ENCODE measurements at places on chromosomes 5 and 9. TPM values are rescaled to one million over a fixed set of nuclear protein-coding genes. Genes with fewer than 3 reads are reported as not detected.

NMUR2 gene
- 2.1 TPM for total RNA-seq

CCNJL gene
- 16.6 TPM for total RNA-seq

TMEM167A gene
- 92.8 TPM for total RNA-seq

RETREG1 gene
- 22.8 TPM for total RNA-seq

DMRT3 gene
- total RNA-seq = not detected

PCDHB11 gene
- total RNA-seq = 2.0 TPM

IL3 gene
- total RNA-seq = not detected

DNA sequence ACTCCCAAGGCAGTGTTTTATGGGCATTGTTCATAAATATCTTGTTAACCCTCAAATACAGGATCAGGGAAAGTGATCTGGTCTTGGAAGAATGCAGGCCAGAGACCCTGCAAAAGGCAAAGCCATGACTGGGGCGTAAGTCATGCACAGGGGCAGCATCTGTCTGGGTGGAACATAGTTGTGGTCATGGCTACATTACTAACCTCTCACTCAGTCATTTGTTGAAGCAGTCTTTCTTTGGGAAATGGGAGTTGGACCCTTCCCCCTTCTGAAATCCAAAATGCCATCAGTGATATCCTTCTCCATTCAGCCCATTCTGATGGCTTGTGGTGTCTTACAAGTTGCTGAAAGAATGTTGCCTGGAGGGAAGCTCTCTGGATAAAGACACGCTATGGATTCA is 68.1 kb downstream of the GDNF start:
- H3K27ac ChIP-seq = no peak overlapping the region
- H3K4me1 ChIP-seq = no peaks in the 10 kb centered on the region
- no peak for DNase-seq
- no peaks in the 10 kb centered on the region for H3K36me3 ChIP-seq

GRCh38 chr5:122493091-122494021 is 181.3 kb downstream of the SNCAIP start:
- H3K4me1 ChIP-seq = no peaks in the 10 kb centered on the region
- DNase-seq = peak; percentile 66
- H3K27ac ChIP-seq = no peak overlapping the region
- H3K4me3 ChIP-seq = no peak overlapping the region
- no peaks in the 10 kb centered on the region for H3K27me3 ChIP-seq
- no peaks in the 10 kb centered on the region for H3K36me3 ChIP-seq

- no peaks in the 10 kb centered on the region for H3K27me3 ChIP-seq
- no peaks in the 10 kb centered on the region for H3K4me1 ChIP-seq
- no peak overlapping the region for H3K27ac ChIP-seq
- H3K36me3 ChIP-seq = peaks cover 14% of the 10 kb centered on the region
- no peak for DNase-seq
Observed at GRCh38 chr9:97487107-97487506, 14.4 kb upstream of the TMOD1 start.

DNA sequence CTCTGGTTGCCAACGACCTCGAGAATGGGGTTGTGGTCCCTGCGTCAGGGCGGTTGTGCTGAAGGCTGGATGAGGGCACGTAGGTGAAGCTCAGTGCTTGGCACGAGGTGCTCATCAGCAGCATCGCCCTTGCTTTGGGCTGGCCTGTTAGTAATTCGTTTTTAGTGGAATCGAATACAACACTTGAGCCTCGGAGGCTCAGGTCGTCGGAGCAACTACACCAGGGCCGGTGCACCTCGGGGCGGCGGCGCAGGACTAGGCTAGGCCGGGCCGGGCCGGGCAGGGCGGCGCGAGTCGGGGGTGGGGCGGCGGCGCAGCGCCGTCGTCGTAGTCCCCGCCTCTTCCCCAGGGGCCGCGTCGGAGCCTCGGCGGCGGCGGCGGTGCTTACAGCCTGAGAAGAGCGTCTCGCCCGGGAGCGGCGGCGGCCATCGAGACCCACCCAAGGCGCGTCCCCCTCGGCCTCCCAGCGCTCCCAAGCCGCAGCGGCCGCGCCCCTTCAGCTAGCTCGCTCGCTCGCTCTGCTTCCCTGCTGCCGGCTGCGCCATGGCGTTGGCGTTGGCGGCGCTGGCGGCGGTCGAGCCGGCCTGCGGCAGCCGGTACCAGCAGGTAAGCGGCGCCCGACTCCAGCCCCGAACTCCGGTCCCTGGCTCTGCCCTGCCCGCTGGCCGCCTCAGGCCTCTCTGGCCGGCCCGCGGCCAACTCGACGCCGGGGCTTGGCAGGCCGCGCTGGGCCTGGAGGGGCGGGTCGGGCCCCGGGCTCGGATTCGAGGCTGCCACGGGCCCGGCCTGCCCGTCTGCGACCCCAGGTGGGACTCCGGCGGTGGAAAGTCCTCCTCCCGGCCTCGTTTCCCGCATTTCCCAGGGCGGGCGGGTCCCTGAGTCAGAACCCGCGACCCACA is at the start of gene NDFIP1:
Gene NDFIP1 (plus strand): TSS at position 348 of the 899 bp plus-strand sequence. CDS start 196 bp downstream, at position 544.
- H3K27ac ChIP-seq = peak within 1 kb of the TSS; percentile 95
- peaks cover 22% of the 10 kb centered on the region for H3K4me1 ChIP-seq
- no peaks in the 10 kb centered on the region for H3K27me3 ChIP-seq
- DNase-seq = peak; percentile 95

DNA sequence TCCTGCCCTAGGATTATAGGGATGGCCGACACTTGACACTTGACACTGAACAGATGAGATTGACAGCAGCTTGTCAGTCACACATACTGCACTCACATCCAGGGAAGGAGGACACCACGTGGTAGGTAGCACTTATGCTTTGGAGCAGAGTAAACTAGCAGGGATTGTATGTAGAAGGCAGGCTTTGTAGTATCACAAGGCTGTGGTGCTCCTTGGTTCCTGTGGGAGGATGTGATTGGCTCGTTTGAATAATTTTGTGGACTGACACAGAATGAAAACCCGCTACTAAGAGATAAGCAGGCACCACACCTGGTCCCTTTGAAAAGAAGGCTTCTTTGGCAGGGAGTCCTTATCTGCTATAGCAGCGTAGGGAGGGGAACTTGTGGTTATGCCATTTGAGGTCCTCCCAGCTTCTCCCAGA is 63.6 kb upstream of the IL12B start:
- H3K27ac ChIP-seq = no peak overlapping the region
- no peaks in the 10 kb centered on the region for H3K4me1 ChIP-seq
- H3K27me3 ChIP-seq = no peaks in the 10 kb centered on the region
- no peaks in the 10 kb centered on the region for H3K36me3 ChIP-seq

DNA sequence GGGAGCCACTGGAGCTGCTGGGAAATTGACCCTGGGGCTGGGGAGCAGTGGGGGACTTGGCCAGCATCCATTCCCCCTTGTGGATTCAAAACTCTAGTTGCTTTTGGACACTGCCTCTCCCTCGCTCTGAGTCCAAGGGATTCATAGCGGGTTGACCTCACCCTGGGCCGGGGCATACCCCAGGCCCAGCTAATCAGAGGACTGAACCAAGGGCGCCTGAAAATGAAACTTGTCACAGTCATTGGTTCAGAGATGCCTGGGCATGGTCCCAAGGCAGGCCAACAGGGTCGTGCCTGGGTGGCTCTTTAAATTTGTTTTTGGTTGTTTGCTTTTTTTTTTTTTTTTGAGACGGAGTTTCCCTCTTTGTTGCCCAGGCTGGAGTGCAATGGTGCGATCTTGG is 22.6 kb downstream of the STK10 start:
- H3K27ac ChIP-seq = no peak overlapping the region
- DNase-seq = no peak
- H3K4me1 ChIP-seq = peaks cover 55% of the 10 kb centered on the region
- no peaks in the 10 kb centered on the region for H3K36me3 ChIP-seq

DNA sequence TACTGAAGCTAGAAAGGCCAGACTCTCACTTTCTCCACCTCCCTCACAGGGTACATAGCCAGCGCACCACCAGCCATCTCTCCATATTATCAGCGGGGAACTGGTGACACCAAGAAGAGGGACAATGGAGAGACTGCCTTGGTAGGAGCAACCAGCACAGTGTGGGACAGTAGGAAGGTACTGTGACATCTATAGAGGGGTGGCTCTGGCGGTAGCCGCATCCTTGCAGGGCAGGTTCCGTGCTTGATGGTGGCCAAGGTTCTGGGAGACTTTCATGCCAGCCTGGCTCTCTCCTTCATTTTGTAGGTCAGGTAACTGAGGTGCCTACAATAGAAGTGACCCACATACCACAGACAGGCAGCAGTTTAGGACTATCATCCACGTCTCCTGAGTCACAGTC is 65.5 kb upstream of the SMIM23 start:
- DNase-seq = no peak
- no peak overlapping the region for H3K27ac ChIP-seq
- H3K4me3 ChIP-seq = no peak overlapping the region
- H3K36me3 ChIP-seq = no peaks in the 10 kb centered on the region

DNA sequence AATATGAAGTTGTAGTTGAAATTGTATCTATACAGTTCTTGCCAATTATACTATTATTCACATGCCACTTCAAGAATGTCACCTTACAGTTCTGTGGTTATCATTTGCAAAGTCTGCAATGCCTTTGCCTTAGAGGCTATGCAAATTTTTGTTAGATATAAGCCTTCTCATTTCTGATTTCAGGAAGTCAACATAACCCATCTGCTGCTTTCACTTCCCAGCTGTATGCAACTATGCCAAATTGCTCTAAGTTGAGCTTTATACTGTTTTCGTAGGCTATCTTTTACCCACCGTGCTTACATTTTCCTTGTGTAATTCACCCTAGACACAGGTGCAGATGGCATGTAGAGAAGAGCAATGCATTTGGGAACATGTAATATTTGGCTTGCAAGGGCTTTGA is 1083.0 kb downstream of the CDH9 start:
- no peak overlapping the region for H3K27ac ChIP-seq
- no peak for DNase-seq
- H3K27me3 ChIP-seq = no peaks in the 10 kb centered on the region
- H3K4me3 ChIP-seq = no peak overlapping the region
- no peaks in the 10 kb centered on the region for H3K4me1 ChIP-seq

DNA sequence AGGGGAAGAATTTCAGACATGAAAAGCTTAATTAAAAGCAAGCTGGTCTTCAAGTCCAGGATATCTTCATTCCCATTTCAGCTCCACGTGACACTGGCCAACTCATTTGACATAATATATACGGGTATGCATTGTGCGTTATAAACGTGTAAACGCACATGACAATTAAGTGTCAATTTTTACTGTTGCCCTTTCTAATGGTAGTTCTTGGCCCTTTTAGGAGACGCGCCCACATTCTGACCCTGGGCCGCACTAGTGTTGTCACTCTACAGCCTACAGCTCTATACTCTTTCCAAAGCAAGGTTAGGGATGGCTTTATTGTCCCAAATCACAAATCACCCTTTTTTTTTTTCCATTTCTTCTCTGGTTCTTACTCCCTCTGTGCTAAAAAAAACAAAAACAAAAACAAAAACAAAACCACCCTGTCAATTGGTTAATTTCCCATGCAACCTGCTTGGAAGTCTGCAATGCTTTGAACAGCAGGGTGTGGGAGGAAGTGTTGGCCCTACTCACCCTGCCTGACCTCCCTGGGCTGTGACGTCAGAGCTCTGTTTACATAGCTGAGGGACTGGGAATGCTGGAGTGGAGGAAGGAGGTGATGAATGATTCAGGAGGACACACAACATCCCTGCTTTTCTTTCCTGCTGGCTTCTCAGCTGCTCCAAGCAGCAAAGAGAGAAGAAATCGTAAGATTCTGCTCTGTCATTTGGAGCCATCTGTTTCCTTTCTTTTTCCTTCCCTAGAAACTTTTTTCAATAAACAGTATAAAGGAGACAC is 19.3 kb downstream of the RFK start:
- H3K4me1 ChIP-seq = peaks cover 17% of the 10 kb centered on the region
- no peaks in the 10 kb centered on the region for H3K36me3 ChIP-seq
- peak; percentile 72 for DNase-seq
- H3K27me3 ChIP-seq = no peaks in the 10 kb centered on the region
- no peak overlapping the region for H3K27ac ChIP-seq

DNA sequence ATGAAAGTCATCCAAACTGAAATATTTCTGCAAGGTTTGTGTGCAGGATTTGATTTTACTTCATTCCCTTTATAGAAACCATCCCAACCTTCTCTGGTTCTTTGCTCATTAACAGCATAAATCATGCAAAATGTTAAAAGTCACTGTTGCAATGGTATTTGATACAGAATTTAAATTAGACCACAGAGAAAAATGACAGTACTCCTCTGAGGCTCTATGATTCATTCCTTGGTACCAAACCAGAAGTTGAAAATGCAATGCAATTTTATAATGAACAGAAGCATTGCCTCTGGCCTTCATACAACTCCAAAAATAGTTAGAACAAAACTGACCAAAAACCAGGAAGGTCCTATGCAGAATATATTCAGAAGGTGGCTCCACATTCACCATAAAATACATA is 607.1 kb downstream of the TLE1 start:
- H3K4me1 ChIP-seq = no peaks in the 10 kb centered on the region
- DNase-seq = no peak
- H3K27ac ChIP-seq = no peak overlapping the region
- H3K27me3 ChIP-seq = no peaks in the 10 kb centered on the region
- no peak overlapping the region for H3K4me3 ChIP-seq

DNA sequence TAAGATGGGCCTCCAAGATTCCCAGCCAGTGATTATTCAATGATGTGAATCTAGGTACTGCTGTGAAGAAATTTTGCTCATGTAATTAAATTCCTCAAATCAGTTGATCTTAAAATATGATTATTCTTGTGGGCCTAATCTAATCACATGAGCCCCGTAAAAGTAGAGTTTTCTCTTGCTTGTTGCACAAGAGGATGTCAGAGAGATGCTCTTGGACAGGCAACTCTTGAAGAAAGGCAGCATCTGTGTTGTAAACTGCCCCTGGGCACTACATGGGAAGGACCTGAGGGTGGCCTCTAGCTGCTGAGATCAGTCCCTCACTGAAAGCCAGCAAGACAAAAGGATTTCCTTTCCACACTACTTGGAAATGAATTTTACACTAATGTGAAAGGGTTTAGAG is 132.9 kb downstream of the TRPM3 start:
- no peak overlapping the region for H3K4me3 ChIP-seq
- no peak for DNase-seq
- H3K27me3 ChIP-seq = no peaks in the 10 kb centered on the region
- H3K27ac ChIP-seq = no peak overlapping the region

GRCh38 chr9:135641745-135642144 is 2.4 kb upstream of the GLT6D1 start:
- H3K27ac ChIP-seq = no peak overlapping the region
- no peaks in the 10 kb centered on the region for H3K4me1 ChIP-seq
- no peak for DNase-seq
- no peak overlapping the region for H3K4me3 ChIP-seq
- H3K27me3 ChIP-seq = peaks cover 7% of the 10 kb centered on the region
- H3K36me3 ChIP-seq = no peaks in the 10 kb centered on the region

- DNase-seq = no peak
- peaks cover 8% of the 10 kb centered on the region for H3K27me3 ChIP-seq
- peak overlapping the region; percentile 76 for H3K27ac ChIP-seq
- peak overlapping the region; percentile 88 for H3K4me3 ChIP-seq
Observed at GRCh38 chr5:40678460-40679147, 1.1 kb upstream of the PTGER4 start.

DNA sequence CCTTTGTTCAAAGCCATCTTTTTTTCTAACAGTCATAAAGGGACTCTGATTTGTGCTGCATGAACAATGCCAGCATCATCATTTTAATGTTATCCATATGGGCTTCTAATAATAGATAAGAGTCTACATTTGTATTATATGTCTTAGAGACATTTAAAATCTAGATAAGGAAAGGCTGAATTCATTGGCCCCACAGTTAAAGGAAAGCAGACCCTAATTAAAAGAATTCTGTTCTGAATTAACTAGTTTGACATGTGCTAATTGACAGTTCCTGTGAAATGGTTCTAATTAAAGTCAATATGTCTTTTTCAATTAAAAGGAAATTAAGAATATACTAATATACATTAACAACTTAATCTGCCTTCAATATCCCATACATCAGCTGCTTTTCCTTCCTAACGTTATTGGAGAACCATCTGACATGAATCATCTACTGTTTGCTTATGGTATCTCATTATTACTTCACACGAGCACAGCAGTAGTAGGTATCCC is 104.7 kb downstream of the NR2F1-AS1 start:
- no peaks in the 10 kb centered on the region for H3K27me3 ChIP-seq
- H3K36me3 ChIP-seq = no peaks in the 10 kb centered on the region
- H3K4me3 ChIP-seq = no peak overlapping the region

Data from upper lobe of right lung (tissue), 1 donor.